Pericardium fibroblast (primary cell): ENCODE measurements at places on chromosomes 11 and 22. TPM values are rescaled to one million over a fixed set of nuclear protein-coding genes. Genes with fewer than 3 reads are reported as not detected.

C11orf87 gene
- total RNA-seq = 0.12 TPM in 1 of 2 replicates, not detected in the other

FXYD2 gene
- total RNA-seq = not detected in 2 replicates

APOBEC3B gene
- total RNA-seq = 0.23 and 0.34 TPM in 2 replicates

DDIAS gene
- total RNA-seq = 0.51 and 0.70 TPM in 2 replicates

GNG3 gene
- not detected in 2 replicates for total RNA-seq

INSC gene
- 0.17 TPM in 1 of 2 replicates, not detected in the other for total RNA-seq

OR2AT4 gene
- not detected in 2 replicates for total RNA-seq

A4GALT gene
- total RNA-seq = 27.2 and 30.9 TPM in 2 replicates
